Activated T-cell treated with anti-CD3 and anti-CD28 coated beads, Interleukin-2, amount 50 U/mL, for 1 hour (primary cell): ENCODE measurements at places on chromosomes 7 and 10.

- DNase-seq = no peak
These were observed 115.5 kb upstream of the GNAI1 start for GRCh38 chr7:80018941-80019808.

DNA sequence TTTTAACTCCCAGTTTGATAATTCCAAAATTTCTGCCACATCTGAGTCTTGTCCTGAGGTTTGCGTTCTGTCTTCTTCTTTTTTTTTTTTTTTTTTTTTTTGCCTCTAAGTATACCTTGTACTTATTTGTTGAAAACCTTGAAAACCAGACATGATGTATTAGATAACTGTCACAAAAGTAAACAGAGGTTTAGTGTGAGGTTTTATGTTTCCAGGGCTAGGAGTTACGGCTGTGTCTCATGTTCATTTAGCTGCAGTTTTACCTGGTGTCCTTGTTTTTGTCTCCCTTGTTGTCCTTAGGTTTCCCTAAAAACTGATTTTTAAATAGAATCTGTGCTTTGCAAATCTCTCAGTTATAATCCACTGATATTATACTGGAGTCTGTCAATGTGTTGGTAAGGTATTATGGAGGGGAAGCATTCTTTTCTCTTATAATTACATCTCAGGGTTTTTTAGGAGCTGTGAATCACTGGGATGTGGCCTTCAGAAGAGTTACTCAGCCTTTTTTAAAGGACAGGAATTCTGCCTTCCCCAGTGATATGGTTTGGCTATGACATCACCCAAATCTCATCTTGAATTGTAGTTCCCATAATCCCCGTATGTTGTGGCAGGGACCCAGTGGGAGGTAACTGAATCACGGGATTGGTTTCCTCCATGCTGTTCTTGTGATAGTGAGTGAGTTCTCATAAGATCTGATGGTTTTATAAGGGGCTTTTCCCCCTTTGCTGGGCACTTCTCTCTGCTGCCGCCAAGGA is 95.0 kb downstream of the CDCA7L start:
- no peak for DNase-seq

GRCh38 chr7:47301657-47302295 is 280.1 kb downstream of the TNS3 start:
- no peak for DNase-seq

- DNase-seq = no peak
These were observed 517.6 kb downstream of the KCNMA1 start for GRCh38 chr10:77120012-77120411.

GRCh38 chr10:106440767-106441166 is 723.7 kb downstream of the SORCS1 start:
- DNase-seq = no peak

DNA sequence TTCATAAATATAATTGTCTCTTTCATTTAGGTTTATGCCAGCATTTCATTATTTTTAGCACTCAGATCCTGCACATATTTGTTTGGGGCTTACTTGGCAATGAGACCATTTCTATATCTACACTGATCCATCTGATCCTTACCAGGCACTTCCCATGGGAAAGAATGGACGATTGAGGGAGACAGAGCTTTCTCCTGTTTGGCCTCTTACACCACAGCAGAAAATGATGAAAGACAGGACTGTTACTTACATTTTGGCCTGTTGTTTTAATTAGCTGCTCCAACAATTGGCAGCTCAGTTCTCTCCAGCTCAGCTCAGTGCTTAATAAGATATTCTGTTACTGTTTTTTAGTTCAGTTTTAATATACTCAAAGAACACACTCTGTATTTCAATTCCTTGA is 77.6 kb upstream of the RSU1 start:
- no peak for DNase-seq

- no peak for DNase-seq
These were observed 15.6 kb downstream of the RGS10 start for GRCh38 chr10:119526621-119527592.

GRCh38 chr7:25989140-25989705 is 162.8 kb upstream of the NFE2L3 start:
- DNase-seq = no peak

GRCh38 chr10:120850911-120851865 is at the start of gene WDR11:
Gene WDR11, plus strand, starts transcription at chr10:120851362. Its CDS starts 59 bp downstream, at chr10:120851421.
- DNase-seq = peak; percentile 65

GRCh38 chr7:94761451-94761850 is 105.5 kb upstream of the SGCE start:
- DNase-seq = no peak

DNA sequence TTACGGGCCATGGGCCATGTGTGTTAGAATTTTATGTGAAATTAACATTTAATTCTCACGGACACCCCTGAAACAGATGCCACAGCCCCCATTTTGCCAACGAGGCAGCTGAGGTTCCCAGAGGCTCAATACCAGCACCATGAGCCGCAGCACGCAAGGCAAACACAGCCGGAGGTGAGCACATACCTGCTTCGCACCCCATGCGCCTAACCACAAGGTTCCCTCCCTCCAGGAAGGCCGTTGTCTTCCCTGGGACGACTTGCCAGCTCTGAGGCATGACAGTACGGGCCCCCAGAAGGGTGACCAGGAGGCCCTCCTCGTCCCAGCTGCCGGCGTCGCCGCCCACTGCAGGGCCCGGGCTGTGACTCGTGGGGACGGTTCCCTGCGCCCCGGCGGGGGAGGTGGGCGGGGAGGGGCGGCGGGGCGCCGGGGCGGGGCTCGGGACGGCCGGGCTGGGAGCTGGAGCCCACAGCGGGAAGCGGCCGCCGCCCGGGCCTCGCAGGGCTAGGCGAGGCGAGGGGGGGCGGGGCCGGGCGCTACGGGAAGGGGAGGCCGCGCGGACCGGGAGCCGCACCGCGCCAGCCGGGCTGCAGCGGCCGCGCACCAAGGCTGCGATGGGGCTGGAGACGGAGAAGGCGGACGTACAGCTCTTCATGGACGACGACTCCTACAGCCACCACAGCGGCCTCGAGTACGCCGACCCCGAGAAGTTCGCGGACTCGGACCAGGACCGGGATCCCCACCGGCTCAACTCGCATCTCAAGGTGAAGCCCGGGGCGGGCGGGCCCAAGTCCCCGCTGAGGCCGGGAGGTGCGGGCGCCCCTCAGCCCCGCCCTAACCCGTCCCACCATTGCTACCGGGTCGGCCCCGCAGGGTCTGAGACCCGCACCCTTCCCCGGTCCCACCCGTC is at the start of gene CAV2:
Gene CAV2, plus strand, starts transcription at position 571 of the 910 bp plus-strand sequence. Its CDS starts 44 bp downstream, at position 615.
- DNase-seq = peak; percentile 27

DNA sequence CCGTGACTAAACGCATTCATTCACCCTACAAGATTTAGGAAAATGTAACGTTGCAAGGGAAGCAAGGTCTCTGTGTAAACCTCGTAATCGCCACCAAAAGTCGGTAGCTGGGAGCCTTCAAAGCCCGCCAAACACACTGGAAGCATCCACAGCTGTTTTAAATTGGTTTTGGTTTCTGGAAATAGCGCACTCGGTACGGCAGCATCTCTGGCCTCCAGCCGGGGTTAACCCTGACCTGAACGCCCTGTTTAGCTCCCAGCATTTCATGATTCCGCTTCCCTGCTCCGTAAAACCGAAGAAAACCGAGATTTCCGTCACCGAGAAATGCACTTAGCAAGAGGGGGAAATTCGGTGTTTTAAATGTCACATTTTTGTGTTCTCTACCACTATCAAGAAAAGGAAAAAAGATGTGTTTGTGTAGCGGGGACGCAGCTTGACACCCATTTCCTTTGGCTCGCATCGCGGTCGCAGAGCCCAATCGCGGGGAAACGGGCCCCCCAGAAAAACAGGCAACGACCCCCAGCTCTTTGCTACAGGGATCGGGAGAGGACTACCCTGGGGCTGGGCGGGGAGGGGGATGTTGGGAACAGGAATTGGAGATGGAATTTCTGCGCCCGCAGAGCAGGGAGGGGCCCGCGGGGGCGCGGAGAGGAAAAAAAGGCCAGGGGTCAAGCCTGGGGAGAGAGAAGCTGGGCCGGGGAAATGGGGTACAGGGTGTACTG is 646 bp downstream of the SGCE start:
- peak; percentile 20 for DNase-seq

GRCh38 chr7:70156057-70156456 is 557.8 kb downstream of the AUTS2 start:
- no peak for DNase-seq

DNA sequence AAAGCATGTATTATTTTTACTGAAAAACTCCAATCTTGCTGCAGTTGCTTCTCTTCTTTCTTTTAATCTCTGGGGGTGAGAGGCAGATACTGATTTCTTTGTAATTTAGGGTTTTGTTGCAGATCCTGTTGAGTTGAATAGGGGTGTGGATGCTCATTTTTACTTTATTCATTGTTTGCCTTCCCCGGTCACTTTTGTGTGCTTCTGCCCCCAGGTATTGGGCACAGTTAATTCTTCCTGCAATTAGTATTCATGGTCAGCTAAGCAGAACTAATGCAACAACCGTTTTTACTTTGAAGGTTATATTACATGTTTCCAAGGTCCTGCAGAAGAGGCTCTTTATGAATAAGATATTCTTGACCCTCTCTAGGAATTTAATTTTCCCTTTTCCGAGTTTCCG is 96.4 kb downstream of the BUB3 start:
- no peak for DNase-seq

- DNase-seq = no peak
These were observed 27.3 kb downstream of the ASB13 start for GRCh38 chr10:5639066-5639465.

DNA sequence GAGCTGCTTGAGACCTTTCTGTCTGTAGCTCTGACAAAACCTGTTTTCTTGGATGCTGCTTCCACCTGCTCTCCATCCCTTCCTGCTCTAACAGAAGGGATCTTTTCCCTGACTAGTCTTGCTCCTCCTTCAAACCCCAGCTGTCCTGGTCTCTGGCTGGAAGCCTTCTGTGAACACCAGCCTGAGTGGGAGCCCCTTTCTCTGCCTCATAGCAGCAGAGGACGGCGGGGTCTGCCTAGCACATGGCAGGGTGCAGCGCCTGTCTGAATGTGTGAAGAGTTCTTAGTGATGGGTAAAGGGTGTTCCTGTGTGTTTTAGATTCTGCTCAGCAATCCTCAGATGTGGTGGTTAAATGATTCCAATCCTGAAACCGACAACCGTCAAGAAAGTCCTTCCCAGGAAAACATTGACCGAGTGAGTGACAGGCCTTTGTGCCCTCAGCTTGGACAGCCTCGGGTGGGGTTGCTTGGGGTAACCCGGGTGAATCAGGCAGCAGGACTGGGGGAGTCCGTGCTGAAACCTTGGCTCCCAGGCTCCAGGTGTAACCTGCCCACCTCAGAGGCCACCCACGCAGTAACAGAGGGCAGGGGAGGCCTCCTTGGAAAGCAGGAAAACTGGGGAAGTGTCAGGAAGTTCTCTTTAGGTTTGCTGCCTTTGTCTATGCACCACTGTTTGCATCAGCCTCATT is 34.1 kb downstream of the NUB1 start:
- DNase-seq = peak; percentile 12

DNA sequence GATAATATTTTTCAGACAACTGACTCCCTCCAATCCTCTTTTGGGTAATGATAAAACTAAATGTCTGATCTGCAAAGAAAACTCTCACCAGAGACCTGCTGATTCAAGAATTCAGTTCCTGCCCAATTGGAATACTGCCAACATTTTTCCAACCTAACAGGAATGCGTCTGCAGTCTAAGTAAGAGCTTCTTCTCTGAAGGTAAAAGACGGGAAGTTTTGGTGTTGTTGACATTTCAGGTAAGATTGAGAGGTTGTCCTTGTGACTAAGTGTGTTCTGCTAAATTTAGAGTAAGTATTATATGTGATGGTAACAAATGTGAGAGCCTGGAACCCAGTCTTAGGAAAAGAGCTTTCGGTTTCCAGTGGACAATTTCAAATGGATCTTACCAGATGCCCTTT is 17.6 kb downstream of the IFIT5 start:
- DNase-seq = no peak

GRCh38 chr7:117048114-117048866 is 95.0 kb downstream of the ST7 start:
- DNase-seq = no peak

GRCh38 chr10:82982110-82982608 is 1107.2 kb downstream of the NRG3 start:
- DNase-seq = no peak

GRCh38 chr10:29749150-29749549 is 114.4 kb upstream of the SVIL start:
- DNase-seq = no peak

DNA sequence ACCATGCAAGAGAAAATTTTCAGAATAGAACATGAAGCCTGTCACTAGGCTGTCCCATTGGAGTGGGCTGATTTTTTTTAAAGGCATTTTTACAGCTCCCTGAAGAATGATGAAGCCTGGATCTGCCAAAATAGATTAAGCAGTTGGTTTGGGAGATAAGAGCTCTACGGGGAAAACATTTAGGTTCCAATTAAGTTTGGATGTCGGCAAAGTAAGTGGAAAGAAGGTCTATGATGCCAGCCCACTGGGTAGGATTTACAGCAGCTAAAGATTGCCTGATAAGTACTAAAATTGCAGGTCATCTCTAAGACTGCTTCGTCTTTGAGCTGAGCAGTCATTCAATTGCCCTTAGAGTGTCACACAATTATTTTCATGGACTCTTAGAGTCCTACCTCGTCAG is 939.2 kb upstream of the CELF2 start:
- no peak for DNase-seq

GRCh38 chr7:2527505-2528467 is 8.2 kb downstream of the LFNG start:
- DNase-seq = peak; percentile 63

GRCh38 chr7:116261904-116262303 is 51.6 kb downstream of the TES start:
- no peak for DNase-seq

GRCh38 chr10:32970910-32971309 is 12.9 kb upstream of the ITGB1 start:
- DNase-seq = no peak

DNA sequence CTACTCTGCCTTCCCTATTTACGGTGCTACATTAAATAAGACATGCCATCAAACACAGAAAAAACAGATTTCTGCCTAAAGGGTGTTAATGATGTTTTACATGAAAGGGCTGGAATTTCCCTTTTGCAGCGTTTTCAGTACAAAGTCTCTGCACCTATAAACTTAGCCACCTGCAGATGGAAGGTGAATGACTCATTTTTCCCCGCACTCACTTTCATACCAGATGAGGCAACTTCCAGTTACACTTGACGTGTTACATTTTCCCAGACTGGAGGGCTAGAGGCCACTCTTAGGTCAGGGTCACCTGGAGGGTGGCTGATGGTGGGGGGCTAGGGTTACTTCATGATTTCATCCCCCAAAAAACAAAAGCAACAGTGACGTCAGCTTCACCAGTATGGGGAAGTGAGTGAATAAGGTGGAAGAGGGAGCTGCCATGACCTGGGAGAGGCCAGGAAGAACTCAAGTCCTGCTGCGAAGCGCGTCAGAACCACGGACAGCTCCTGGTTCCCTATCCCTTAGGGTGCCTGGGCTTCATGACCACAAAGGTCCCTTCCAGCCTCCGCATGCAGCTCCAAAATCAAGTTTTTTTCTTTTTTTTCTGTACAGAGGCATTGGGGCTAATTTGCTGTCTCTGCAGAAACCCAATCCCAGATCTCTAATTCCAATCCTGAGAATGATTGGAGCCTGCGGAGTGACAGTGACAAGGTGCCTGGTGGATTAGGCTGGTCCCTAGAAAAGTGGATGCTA is 94.0 kb downstream of the ADARB2 start:
- no peak for DNase-seq
